Activated CD8-positive, alpha-beta memory T cell treated with anti-CD3 and anti-CD28 coated beads, Interleukin-2, amount 50 U/mL, for 4 hours (primary cell): ENCODE measurements at places on chromosomes 12 and 14.

DNA sequence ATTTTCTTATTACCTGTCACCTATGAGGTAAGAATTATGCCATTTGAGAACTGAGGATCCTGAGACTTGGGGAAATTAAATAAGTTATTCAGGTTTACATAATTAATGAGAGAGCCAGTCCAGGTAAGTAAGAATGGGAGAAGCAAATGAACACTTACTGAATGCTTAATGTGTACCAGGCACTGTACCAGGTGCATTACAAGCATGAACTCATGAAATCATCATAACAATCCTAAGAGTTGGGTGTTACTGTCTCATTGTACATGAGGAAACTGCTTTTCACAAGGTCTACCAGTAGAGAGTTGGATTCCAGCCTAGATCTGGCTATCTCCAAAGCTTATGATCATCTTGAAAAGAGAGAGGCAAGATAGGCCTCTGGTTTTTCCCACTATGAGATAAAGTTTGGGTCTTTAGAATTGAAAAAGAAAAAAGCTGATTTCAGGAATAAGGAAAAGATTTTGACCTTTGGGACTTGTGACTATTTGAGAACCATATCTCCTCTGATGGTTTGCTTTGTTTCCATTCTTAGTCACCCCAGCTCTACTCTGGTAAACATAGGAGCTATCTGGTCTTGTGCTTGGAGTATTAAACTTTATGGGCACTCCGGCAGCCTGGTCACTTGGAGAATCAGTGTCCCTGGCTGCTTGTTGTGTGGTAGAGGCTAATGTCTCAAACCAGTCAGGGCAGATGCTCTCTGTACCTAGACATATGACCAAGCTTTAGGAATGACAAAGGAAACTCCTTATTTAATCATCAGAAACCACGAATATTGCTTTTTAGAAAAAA lies 48.0 kb downstream of the PTHLH start:
- DNase-seq: no peak

DNA sequence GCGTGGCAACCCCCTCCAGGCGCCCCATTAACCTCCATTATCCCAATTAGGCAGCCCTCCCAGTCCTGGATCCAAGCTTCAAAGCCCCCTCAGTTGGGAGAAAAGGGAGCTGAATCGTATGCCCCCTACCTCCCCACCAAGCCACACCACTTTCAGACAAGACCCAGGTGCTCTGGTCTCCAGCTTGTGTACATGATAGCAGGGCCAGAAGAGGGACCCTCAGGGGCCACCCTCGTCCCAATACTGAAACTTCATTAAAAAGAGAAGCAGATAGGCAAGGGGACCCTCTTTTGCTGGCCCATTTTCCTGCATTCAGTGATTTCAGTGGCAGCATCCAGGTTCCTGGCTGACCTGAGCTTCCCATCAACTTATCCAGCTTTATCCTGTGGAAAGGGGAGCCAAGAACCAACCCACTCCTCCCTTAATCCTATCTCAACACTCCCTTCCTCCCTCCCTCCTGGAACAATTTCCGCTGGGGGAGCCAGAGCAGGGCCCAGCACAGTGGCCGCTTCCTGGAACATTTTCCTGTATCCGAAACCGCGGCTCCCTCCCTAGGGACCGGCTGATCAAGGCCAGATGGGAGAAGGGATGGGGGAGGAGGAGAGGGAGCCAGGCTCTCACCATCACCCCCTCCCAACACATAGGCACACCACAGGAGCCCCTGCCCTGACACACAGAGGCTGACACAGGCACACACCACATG lies 9.5 kb upstream of the SP7 start:
- no peak for DNase-seq

- DNase-seq: no peak
Observed at GRCh38 chr12:47312808-47313426, 233.2 kb upstream of the AMIGO2 start.

DNA sequence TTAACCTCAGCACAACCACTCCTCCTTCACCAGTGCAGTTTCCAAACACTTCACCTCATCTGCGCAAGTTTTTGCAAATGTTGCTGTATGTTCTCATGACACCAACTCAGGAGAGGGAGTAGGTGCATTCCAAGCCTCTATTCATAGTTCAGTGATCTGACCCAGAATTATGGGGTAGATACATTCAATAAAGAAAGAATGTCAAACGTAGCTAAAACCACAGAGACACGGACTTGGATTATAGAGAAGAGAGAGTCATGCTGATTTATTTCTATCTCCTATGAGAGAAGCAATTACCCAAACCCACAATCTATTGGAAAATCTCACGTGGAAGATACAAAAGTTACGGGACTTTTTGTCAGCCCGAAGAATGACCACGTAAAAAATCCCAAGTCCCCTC lies 1006.0 kb upstream of the TMEM132C start:
- no peak for DNase-seq

GRCh38 chr12:59699421-59700152 lies 103.8 kb downstream of the SLC16A7 start:
- no peak for DNase-seq

DNA sequence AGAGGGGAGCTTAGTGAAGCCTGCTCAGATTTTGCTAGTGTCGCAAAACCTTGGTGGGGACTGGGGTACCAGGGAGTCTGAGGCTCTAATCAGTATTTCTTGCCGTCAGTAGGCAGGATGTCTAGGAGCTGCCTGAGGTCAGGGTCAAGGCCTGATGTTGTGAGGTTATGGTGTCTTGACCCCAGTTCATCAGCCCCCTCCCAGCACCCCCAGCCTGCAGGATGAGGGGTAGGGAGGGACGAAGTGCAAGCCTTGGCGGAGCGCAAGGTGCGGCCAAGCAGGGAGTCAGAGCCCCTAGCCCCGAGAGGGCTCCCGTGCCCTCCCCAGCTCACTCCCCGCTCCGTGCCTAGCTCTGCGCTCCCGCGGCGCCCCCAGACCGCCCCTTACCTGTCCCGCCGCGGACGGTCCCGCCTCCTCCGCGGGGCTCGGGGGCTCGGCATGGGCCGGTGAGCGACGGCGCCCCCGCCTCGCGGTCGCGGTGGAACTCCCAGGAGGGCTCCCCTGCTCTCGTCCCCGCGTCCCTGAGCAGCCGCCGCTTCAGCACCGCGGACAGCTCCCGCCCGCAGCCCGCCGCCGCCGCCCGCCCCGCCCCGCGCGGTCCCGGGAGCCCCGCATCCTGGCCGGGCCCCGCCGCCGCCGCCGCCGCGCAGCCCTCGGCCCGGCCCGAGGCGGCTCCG lies 347 bp downstream of the SYNDIG1L start:
- DNase-seq: peak; percentile 45

GRCh38 chr14:90053044-90053443 lies 8.8 kb upstream of the KCNK13 start:
- no peak for DNase-seq

- DNase-seq: no peak
Observed at GRCh38 chr14:31164115-31164514, 43.5 kb downstream of the HECTD1 start.

DNA sequence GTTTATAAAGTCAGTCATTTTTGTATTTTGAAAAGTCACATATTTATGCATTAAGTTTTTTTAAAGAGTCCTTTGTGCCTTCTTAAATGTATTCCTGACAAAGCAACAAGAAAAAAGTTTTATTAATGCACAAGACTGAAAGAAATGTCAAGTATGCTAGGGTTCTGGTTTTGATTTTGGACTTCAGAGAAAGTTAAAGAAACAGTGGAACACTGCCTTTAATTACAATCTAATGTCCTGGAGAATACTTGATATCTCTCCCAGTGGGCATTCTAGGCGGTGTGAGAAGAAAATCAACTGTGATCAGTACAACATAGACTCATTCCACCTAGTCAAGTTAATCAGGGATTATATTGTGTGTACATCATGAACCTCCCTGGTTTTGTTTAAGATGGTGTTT lies 49.9 kb downstream of the PRICKLE1 start:
- DNase-seq: no peak

- no peak for DNase-seq
Observed at GRCh38 chr14:55697414-55697861, 117.4 kb downstream of the KTN1 start.

GRCh38 chr14:98958048-98958631 lies 313.9 kb downstream of the BCL11B start:
- DNase-seq: no peak

DNA sequence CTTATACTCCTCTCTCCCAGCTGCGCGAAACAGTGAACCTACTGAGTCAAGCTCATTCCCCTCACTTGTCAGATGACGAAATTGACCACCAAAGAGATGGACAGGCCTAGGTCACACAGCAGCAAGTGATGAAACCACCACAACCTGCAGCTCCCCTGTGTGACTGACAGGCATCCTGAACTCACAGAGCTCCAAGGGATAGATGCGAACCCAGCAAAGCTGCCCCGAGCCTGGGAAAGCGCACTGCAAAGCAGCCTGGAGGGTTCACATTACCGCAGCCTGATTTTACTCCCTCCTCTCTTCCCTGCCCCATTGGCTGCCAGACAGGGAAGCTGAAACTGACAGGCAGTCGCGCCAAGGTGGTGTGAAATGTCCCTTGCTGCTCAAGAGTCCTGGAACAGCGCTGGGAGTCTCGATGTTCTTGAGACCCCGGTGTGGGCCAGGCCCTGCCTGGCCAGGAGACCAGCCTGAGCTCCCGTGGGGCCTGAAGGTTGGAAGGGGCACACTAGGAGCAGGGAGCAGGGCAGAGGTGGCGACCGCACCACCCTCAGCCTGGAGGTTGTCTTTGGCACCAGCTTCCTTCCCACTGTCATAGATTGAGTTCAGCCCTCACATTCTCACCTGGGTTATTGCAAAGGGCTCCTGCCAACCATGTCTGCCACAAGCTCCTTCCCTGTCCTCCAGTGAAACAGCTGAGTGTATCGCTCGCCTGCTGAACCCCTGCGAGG lies 36.3 kb downstream of the SNRNP35 start:
- no peak for DNase-seq

DNA sequence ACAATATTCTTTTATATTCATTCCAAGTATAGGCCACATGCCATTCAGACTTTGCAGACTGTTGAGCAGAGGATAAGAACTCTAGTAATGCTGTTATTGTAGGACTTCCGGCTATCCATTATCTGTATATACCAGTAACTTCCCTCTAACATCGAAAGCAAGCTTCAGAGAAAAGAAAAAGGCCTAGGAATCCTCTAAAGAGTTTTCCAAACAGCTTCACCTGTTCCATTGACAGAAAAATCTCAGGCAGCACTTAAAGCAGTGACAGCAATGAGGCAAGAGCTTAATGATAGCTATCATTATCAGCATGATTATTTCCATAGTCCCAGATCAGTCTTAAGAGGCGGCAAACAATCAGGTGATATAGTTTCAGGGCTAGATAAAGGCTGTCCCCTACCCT lies 1.8 kb downstream of the CPNE8 start:
- DNase-seq: no peak

- no peak for DNase-seq
Observed at GRCh38 chr14:22096514-22096895, 422.9 kb upstream of the OR4E1 start.

- no peak for DNase-seq
Observed at GRCh38 chr14:76653875-76654572, 107.2 kb upstream of the VASH1 start.

DNA sequence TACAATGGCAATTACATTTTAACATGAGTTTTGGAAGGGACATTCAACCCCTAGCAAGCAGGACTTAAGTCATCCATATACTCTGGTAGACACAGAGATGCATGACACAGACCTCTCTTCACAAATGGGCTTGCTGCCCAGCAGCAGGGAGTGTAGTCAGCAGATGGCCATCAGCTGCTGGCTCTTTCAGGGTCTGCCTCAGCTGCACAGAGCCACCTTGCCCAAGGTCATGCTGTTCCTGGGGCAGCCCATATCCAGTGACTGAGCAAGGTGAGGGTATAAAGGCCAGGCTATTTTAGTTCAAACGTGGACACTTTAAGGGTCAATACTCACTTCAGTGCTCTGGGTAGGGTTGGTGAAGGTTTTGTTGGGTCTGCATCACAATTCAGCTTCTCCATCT lies 58.3 kb upstream of the JDP2 start:
- no peak for DNase-seq

- DNase-seq: no peak
Observed at GRCh38 chr12:113134071-113134470, 1.5 kb downstream of the RASAL1 start.

DNA sequence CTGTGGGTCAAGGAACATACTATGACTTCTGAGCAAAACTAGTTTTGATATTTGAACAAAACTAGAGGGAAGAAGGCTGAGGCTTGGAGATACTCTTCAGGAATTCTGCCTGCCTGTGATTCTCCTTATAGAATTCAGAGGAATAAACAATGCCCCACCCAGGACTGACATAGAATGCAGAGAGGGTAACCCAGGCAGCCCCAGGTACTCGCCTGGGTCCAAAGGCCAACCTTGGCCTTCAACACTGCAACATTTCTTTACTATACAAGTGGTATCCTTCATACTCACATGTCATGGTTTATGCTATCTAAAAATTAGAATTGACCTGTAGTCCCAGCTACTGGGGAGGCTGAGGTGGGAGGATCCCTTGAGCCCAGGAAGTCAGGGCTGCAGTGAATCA lies 217.0 kb upstream of the FOXN3 start:
- no peak for DNase-seq

DNA sequence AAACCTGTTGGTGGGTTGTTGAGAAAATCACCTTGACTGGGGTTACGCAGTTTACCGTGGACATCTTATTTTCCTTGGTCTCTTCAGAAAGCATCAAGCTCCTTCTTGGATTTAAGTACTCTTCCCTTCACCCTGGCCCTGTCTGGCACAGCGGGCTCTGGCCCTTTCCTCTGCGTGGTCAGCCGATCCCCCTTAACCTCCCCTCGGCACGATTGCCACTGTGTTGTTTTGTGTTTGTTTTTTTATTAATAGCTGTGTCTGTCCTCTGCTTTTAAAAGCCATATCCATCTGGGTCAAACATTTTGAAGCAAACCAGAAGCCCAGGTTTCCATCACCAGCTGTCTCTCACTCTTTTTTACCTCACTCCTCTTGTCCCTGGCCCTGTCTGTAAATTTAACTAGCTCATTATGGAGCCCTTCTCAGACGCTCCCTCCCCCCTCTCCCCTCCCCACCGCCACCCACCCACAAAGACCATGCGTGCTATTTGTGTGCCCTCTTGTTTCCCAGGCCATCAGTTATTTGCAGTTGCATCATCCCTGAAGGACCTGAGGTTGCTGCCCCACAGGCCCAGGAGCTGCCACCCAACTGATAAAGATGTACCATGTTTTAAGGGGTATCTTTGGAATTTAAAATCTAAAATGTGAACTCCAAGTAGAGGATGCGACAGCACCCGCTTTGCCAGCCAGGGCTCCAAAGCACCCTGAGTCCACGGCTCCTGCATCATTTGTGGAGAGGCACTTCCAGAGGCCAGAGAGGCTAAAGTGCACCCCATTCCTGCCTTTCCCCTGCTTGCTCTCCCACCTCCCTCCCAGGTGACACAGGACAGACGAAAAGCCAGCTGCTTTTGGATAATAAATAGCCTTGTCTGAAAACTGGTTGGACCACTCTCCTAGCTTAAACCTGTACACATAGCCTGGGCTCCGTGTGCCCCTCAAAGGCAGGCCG lies 3.9 kb downstream of the BCL11B start:
- no peak for DNase-seq

- DNase-seq: no peak
Observed at GRCh38 chr12:77681726-77682125, 149.0 kb upstream of the NAV3 start.

GRCh38 chr12:3242199-3242863 lies 165.2 kb downstream of the TSPAN9 start:
- DNase-seq: no peak
